ENCODE measurements at places on chromosomes 13 and 19. TPM values are rescaled to one million over a fixed set of nuclear protein-coding genes. Genes with fewer than 3 reads are reported as not detected.

The UGGT2 gene
- 31.1 TPM for total RNA-seq

DNA sequence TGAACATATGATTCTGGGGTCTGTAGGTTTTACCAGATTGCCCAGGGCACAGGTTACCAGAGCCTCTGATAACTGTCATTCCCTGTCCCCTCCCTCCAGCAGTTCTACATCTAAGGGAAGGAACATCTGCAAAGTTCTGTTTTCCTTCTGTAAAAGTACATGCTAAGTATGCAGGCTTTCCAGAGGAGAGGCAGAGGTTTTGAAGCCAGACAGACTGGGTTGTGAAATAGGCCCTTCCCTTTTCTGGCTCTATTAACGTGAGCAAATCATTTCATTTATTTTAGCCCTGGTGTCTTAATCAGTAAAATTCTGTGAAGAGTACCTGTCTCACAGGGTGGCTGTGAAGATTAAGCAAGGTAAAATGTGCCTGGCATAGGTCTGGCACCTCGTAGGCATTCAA is 66.1 kb upstream of the C1QTNF9 start:
- H3K27ac ChIP-seq: peak overlapping the region; percentile 47
- H3K27me3 ChIP-seq: no peaks in the 10 kb centered on the region
- no peaks in the 10 kb centered on the region for H3K36me3 ChIP-seq
- DNase-seq: no peak
- peaks cover 52% of the 10 kb centered on the region for H3K4me1 ChIP-seq
- no peak overlapping the region for H3K4me3 ChIP-seq

- H3K27me3 ChIP-seq: peaks cover 16% of the 10 kb centered on the region
- H3K27ac ChIP-seq: no peak overlapping the region
- peak overlapping the region; percentile 69 for H3K4me3 ChIP-seq
- DNase-seq: no peak
- H3K4me1 ChIP-seq: peaks cover 23% of the 10 kb centered on the region
- H3K36me3 ChIP-seq: no peaks in the 10 kb centered on the region
Measured at GRCh38 chr19:29842471-29843179, 30.8 kb downstream of the CCNE1 start.

The RNF225 gene
- 1.1 TPM for total RNA-seq

DNA sequence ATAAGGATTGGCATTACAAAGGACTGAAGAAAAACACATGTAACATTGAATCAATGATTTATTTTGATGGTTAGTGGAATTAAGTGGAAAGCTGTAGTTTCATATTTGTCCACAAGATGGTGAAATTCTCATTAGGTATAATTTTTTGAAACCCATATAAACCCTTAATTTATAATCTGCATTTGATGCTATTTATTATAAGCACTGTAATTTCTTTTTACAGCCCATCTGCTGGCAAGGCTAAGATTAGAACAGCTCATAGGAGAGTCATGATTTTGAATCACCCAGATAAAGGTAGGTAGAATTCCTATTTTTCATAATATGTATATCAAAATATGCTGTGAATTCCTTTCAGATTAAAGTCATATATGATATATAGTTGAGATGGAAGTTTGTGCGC is 62.2 kb downstream of the DNAJC15 start:
- no peak overlapping the region for H3K4me3 ChIP-seq
- DNase-seq: no peak
- peaks cover 27% of the 10 kb centered on the region for H3K36me3 ChIP-seq
- H3K4me1 ChIP-seq: peaks cover 10% of the 10 kb centered on the region
- no peaks in the 10 kb centered on the region for H3K27me3 ChIP-seq

DNA sequence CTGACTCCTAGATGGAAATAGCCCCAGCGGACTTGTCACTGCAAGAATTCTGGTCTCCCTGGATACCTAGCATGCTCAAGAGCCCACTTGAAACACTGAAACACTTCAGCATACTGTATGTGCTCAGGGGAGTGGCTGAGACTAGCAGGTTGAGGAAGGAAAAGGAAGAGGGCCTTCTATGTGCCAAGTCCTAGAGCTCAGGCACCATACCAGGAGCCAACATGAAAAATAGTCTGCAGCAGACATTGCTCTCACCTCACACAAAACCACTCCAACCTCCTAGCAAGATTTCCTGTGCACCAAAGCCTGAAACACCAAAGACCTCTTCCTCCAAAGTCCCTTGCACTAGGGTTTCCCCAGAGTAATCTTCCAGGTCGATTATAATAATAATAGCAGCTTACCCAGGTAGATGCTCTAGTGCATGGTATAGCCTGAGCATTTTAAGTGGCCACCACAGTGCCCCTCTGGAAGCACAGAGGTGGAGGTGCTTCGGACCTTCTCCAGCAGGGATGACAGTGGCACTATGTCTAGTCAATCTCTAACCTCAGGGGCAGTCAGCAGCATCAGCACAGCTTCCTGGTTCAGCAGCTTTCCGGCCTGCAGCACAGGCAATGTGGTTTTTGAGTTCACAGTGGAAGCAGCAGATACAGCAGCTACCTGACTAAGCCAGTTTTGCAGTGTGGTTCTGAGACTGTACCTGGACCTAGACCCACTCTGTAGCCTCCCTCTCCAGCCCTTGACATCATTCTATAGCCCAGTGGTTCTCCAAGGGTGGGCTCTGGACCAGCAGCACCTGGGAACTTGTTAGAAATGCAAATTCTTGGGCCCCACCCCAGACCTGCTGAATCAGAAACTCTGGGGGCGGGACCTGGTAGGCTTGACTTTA is 45.6 kb upstream of the UBE2L5 start:
- peaks cover 20% of the 10 kb centered on the region for H3K4me1 ChIP-seq
- no peaks in the 10 kb centered on the region for H3K36me3 ChIP-seq
- no peak overlapping the region for H3K27ac ChIP-seq
- no peak for DNase-seq
- no peak overlapping the region for H3K4me3 ChIP-seq
- no peaks in the 10 kb centered on the region for H3K27me3 ChIP-seq

DNA sequence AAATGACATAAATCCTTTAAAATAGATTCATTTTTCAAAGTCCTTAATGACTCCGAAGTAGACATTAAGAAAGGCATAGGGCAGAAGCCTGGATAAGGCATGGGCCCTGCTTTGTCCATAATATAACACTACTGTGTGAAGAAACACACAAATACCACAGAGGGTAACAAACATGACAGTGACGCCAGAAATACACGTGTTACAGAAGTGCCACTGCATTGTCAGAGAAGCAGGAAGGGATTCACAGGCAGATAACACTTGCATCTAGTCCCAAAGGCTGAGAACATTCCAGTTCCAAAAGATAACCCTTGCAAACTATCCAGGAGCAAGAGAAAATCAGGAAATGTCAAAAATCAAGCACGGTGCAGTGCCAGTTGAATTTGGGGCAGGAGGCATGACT is 633.2 kb downstream of the LIG4 start:
- no peak overlapping the region for H3K27ac ChIP-seq
- H3K4me3 ChIP-seq: no peak overlapping the region
- peaks cover 12% of the 10 kb centered on the region for H3K36me3 ChIP-seq
- DNase-seq: no peak

Data from WTC11 (cell line).